ENCODE measurements at places on chromosomes 6 and 20.

- DNase-seq = no peak
Observed at GRCh38 chr6:151796842-151797530, 10.5 kb upstream of the ESR1 start.

GRCh38 chr6:126337323-126337722 is 2.6 kb upstream of the CENPW start:
- DNase-seq = no peak

DNA sequence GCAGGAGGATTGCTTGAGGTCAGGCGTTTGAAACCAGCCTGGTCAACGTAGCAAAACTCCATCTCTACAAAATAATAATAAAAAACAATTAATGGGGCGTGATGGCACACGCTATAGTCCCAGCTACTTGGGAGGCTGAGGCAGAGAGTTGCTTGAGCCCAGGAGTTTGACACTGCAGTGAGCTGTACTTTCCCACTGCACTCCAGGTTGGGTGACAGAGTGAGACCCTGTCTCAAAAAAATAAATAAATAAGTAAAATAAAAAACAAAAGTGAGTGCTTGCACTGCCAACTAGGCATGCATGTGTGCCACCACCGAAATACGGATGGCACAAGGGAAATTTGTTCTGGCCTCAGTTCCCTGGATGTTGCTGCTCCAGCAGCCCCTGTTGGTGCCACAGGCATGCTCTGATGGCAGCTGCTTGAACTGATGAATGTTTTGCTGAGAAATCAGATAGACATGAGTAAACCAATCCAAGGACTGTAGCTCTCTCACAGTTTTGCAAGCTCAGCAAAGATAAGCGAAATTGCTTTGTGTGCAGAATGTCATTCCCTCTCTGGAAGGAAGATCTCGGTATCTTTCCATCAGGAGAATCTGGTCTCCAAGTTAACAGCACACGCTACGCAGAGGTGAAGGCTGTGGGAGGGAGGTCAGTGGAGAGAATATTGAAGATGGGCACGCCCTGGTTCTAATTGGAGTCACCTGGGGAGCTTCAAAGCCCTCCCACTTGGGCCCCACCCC is 188.0 kb upstream of the SLC24A3 start:
- no peak for DNase-seq

- no peak for DNase-seq
Observed at GRCh38 chr6:133016631-133017030, 202.3 kb downstream of the RPS12 start.

DNA sequence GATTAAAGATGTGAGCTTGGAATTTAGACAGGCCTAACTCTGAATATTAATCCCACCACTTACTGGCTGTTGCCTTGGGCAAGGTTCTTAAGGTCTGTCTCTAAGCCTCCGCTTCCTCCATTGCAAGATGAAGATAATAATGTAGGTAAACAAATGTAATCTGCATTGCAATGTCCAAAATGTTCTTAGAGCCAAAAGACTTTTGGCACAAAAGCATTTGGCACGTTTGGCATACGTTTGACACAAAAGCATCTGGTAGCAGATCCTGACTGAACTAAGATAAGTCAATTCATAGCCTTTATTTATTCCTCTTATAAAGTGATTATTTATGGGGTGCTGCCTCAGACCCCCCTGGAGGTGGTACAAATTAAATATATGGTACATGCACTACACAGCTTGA is 229.9 kb upstream of the STXBP5 start:
- no peak for DNase-seq

- no peak for DNase-seq
Observed at GRCh38 chr6:143842461-143842901, 657 bp upstream of the LTV1 start.

DNA sequence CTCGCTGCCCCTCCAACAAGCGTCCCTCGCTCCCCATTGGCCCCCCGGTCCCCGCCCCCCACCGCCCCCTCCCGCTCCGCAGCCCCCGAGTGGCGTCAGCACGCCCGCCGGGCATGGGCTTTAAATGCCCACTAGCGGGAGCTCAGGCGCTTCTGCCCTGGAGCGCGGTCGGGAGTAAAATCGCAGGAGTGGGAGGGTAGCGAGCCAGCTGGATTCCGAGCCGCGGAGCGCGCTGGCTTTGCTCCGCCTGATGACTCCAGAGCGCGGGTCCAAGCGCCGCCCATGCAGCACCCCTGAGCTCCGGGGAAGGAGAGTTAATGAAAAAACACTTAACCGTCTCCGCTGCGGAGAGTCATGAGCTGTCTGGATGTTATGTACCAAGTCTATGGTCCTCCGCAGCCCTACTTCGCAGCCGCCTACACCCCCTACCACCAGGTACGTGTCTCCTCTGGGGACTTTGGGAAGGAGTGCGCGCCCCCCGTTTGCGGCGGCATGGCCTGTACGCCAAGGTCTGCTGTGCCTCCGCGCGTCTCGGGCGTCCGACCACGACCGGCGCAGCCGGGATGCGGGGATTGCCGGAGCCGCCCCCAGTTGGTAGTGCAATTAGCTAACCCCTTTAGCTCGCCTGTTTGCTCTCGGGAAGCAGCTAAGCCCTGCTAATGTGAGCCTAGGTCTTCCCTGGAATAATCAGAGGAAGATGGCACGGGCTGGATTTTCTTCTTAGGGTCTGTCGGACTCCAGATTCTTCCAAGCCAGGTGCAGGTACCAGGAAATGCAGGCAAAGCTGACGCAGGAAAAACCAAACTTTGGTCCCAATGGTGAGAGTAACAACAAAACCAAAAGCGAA is at the start of gene VGLL2:
Gene VGLL2, plus strand, starts transcription at position 149 of the 847 bp plus-strand sequence. Its CDS starts 206 bp downstream, at position 355.
- no peak for DNase-seq

GRCh38 chr6:126959765-126960164 is 158.7 kb upstream of the RSPO3 start:
- no peak for DNase-seq

DNA sequence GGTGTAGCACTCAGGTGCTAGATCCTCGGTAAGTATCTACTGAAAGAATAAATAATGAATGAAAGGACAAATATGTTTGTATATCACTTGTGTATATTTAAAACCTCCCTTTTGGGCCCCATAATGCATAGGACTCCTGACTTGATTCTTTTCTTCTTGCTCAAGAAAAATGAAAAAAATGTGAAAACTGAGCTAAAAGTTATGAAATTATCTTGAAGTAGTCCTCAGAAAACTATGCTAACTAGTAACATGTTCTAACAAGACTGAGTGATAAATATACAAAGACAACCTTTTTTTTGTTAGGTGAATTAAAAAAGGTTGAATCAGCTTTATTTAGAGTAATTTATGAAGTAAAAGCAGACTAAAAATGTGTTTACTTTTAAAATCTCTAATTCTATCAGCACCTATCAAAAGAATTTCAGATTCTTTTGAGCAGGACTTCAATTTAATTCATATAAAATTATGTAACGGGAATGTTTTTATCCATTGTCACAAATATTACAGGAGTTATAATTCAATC is 247.8 kb upstream of the JAG1 start:
- no peak for DNase-seq

- DNase-seq = no peak
Observed at GRCh38 chr6:38064431-38064830, 244.9 kb downstream of the ZFAND3 start.

GRCh38 chr20:38109591-38110524 is 55.2 kb downstream of the TGM2 start:
- DNase-seq = no peak

GRCh38 chr6:96795481-96795880 is 41.8 kb downstream of the GPR63 start:
- no peak for DNase-seq

- DNase-seq = no peak
Observed at GRCh38 chr20:57020364-57020763, 246.1 kb downstream of the BMP7 start.

- DNase-seq = no peak
Observed at GRCh38 chr20:47230811-47231256, 125.7 kb downstream of the ZMYND8 start.

DNA sequence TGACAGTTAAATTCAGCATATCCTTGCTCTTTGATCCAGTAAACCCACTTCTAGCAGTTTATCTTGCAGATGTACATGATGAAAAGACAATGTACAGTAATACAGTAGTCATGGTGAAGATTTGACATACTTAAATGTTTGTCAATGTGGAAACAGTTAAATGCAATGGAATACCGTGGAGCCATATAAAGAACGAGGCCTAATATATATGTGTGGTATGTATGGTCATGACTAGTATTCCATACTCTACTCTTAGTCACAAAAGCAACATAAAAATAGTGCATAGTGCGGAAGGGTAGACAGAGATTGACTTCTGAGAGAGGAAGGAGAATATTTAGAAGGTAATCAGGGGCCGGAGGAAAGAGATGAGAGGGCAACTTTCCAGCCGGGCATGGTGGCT is 70.7 kb upstream of the ARMC2 start:
- no peak for DNase-seq

DNA sequence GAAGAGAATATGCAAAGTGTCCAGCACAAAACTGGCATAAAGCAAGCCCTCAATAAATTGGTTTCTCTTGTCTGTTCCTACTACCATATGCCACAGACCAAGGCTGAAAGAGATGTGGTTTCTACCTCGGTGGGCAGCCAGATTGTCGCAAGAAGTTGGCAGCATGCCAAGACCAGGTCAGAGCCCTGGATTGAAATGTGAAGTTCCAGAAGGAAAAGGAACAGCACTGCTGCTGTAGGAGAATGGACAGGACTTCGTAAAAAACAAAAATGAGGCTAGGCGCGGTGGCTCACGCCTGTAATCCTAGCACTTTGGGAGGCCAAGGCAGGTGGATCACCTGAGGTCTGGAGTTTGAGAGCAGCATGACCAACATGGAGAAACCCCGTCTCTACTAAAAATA is 22.1 kb downstream of the MRPL14 start:
- DNase-seq = no peak

- DNase-seq = no peak
Observed at GRCh38 chr20:33803921-33804337, 7.2 kb upstream of the CHMP4B start.

GRCh38 chr20:43904827-43905177 is 9.8 kb upstream of the TOX2 start:
- no peak for DNase-seq

DNA sequence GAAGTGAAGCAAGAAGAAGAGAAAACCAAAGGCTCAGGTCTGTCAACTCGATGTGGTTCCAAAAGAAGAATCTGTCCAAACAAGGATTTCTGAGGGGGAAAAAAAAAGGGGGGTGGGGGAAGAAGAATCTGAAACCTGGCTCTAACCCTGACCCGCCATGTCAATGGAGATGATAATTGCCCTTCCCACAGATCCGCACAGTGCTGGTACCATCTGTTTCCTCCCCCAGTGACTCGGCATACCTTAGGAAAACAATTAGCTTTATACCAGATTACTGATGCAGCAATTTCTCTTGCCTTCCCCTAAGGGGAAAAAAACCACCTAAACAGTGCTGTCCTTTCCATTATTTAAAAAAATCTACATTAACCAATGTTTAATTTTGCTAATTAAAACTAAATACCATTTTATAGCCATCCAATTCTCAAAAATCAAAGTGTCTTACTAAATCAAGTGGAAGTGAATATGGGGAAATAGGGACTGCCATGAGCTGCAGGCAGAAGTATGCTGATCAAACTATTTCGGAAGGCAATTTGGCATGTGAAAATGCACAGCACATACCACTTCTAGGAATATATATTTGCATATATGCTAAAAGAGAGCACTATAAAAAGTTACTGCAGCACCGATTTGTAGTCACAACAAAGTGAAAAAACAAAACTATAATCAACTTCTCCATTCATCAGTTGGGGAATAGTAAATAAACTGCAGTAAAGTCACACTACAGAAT is 46.8 kb downstream of the MAP7 start:
- no peak for DNase-seq

DNA sequence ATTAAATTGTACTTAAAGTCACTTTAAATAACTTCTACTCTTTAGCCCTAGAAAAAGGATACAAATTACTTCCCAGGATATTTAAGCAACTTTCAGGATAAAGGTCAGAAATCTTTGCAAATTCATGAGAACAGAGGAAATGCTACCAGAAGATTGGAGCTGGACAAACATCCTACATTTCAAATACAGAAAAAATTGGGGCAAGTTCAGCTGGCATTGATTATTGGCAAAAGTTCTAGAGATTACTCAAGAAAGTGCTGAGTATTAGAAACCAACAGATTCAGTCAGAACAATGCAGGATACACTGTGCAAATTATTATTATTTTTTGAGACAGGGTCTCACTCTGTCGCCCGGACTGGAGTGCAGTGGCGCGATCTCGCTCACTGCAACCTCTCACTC is 6.0 kb downstream of the SLC22A23 start:
- no peak for DNase-seq

- DNase-seq = no peak
Observed at GRCh38 chr6:148791372-148791771, 44.5 kb downstream of the UST start.

DNA sequence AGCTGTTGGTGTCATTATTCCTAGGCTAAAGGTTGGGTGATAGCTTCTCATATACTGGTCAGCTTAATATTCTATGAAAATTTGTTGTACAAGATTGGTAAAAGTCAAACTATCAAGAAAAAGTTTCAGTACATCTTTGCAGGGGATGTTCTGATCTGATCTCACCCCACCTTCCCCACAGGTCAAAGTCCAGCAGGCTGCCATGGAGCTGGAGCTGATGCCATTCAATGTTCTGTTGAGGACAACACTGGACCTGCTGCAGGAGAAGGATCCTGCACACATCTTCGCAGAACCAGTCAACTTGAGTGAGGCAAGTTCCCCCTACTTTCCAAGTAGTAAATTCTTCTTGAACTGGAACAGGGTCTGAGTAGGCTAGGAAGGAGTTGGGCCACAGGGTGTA is 13.1 kb downstream of the BRPF3 start:
- DNase-seq = no peak

- no peak for DNase-seq
Observed at GRCh38 chr6:154106251-154106650, 67.2 kb downstream of the OPRM1 start.

DNA sequence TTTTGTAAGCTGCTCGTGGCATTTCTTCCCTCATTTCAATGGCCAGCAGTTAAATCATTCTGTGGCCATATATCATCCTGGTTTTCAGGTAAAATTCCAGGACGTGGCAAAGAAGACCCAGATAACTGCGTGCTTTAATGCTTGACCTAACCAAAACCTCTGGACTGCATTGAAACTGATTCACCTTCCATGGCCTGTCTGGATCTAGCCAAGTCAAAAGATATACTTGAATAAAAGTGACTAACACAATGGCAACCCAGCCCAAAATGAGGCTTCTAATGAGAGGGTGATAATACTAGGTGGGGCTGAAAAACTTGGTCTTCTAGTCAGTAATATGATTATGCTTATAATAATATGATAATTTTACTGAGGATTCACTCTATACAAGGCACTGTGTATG is 16.5 kb upstream of the PCSK2 start:
- no peak for DNase-seq

- DNase-seq = no peak
Observed at GRCh38 chr6:125789167-125789566, 1.6 kb upstream of the NCOA7 start.

GRCh38 chr6:137489046-137490005 is 4.9 kb downstream of the OLIG3 start:
- DNase-seq = no peak

Data from activated CD4-positive, CD25-positive, alpha-beta regulatory T cell (primary cell).